Islet precursor cell (in vitro differentiated cells): ENCODE measurements at places on chromosomes 2 and 18.
A peak's percentile ranks its signal among the peaks of the same experiment; 100 is the strongest.

- peak; percentile 92 for DNase-seq
These were observed 149.2 kb upstream of the NCK2 start for GRCh38 chr2:105595536-105595935.

DNA sequence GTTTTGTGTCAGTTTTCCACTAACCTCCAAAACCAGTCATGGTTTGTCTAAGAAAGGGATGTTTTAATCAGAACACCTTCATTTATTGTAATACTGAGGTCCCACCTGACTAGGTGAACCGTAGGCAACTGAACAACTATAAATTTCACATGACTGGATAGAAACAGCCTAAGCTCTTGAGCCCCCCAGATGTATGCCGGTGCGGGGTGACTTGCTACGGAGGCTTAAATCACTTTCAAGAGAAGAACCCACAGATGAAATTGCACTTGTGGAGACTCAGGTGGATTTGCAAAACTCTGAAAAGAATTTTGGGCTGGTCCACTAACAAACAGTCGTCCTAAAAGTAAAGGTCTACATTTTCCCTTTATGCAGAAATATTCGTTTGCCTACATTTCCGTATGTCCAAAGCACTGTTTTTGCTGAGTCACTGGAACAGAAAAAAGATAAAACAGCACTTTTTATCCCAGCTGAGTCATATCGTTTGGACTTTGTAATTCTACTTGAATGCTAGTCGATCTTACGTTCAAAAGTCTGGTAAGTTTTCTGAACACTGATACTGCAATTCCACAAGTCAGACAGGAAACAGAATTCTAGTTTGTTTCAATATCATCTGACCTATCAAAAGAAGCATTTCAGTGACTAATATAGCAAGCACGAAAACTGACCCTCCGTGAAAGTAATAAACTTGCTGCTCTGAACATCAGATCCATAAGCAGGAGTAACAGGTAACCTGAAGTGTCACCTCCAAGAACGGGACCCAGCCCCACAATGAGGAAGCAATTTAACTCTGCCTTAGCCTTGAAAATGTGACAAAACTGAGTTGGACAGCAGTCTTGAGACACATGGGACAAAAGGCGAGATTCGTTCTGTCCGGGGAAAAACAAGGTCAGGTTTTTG, 18.1 kb downstream of the ZNF516 start:
- no peak for DNase-seq

DNA sequence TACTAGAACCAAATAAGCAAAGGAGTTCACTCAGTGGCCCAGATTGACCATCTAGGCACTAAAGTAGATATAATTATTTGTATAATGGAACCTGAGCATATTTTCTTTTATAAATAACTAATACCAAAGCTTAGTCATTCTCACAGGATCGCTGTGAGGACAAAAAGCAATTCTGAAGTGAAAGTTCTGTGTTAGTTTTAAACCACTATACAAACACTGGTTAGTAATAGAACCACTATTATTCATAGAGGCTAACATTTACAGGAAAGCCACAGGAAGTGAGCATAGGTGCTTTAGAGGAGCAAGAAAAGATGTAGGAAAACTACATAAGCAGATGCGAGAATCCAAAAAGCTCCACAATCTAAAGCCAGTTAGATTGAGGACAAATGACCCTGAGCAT, 364.7 kb downstream of the XIRP2 start:
- DNase-seq, result no peak

DNA sequence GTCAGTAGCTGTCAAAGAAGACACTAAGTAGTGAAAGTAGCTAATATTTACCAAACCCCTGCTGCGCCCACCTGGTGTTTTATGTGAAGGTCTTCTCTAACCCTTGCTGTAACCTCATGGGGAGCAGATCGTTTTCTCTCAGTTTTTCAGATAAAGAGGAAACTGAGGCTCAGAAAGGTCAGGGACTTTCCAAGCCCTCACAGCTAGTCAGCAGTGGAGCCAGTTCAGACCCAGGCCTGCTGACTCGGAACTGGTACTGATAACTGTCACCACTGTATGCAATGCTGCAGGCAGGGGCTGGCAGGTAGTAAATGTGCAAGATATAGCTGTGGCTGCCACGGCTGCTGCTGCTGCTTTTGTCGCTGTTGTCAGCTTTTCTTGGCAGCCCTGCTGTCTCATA, 69.1 kb downstream of the LRRFIP1 start:
- peak; percentile 58 for DNase-seq

- no peak for DNase-seq
These were observed 49.8 kb downstream of the PIAS2 start for GRCh38 chr18:46867367-46868143.
